ENCODE measurements at places on chromosomes 7 and 10. TPM values are rescaled to one million over a fixed set of nuclear protein-coding genes. Genes with fewer than 3 reads are reported as not detected.

DNA sequence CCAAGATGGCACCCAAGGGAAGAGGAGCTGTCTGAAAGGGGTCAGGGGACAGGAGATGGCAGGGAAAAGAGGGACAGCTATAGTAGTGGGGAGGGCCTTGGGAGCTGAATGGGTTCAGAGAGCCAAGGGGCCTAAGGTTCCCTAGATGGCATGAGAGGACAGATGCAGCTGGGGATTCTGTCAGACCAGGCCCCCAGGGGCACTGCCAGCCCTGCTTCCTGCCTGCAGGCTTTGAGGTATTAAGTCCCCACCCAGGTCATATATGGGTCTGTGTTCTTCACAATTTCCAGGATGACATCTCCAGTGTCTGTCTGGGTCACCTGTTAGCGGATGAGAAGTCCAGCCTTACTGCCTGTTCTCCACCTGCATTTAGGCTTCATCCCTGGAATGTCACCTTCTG lies 56.7 kb downstream of the NEURL1 start:
- DNase-seq = no peak

- DNase-seq = peak; percentile 49
These were observed 8.5 kb upstream of the METTL27 start for GRCh38 chr7:73850781-73851207.

- DNase-seq = no peak
These were observed 966.7 kb upstream of the ZNF722 start for GRCh38 chr7:63031838-63032436.

Gene SAMD9L
- 0.26 TPM for total RNA-seq

Gene HOXA9
- total RNA-seq = not detected

Gene CYP3A7
- total RNA-seq = not detected
